ENCODE measurements at places on chromosomes 13 and 19.

- no peak for DNase-seq
Observed at GRCh38 chr19:10748927-10749434, 31.1 kb downstream of the DNM2 start.

DNA sequence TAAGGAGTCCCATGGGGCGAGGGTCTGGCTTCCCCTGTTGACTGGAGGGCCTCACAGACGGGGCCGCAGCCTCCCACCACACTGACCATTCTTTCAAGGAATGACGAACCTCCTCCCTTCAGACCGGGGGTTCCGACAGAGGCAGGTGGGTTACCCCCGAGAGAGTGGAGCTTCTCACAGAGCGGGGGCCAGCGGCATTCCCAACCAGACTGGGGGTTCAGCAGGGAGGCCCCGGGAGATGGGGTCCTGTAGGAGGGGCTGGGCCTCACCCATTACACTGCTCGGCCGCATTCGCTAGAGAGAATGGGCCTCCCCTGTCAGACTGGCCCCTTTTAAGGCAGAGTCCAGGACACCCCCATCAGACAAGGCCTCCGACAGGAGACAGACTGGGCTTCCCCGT, 15.6 kb upstream of the C2CD4C start:
- no peak for DNase-seq

DNA sequence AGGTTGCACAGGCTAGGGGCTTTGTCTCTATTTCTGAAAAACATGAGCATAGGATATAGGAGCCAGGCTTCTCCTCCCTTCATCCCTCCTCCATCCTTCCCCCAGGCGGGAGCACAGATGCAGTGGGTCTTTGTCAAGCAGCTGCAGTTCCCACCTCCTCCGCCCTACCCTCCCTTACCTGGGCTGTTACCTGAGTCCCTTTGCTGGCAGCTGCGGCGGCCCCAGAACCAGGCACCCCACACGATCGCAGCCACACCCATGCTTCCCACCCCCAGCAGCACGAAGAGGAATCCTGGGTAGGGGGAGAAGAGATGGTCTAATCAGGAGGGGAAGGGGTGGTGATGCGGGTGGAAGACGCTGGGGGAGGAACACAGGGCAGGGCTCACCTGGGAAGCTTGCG, 7.8 kb downstream of the TMIGD2 start:
- no peak for DNase-seq

- no peak for DNase-seq
Observed at GRCh38 chr19:30608471-30608870, 236.3 kb downstream of the ZNF536 start.

GRCh38 chr13:48317511-48318376, 14.2 kb downstream of the RB1 start:
- DNase-seq = no peak

DNA sequence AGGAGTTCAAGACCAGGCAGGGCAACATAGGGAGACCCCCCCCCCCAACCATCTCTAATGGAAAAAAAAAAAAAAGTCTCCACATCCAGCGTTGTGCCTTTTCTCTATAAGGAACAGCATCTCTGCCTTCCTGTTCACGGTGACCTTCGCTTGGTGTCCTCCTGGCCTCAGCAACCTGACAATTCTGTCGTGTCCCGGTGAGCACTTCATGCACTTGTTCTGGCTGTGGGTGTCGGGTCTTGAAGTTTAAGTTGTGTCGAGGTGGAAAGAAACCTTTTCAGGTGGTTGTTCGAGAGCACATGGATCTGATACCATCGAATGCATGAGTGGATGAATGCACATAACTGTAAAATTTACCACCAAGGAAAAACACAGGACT, 594 bp downstream of the ZNF559 start:
- peak; percentile 1 for DNase-seq

DNA sequence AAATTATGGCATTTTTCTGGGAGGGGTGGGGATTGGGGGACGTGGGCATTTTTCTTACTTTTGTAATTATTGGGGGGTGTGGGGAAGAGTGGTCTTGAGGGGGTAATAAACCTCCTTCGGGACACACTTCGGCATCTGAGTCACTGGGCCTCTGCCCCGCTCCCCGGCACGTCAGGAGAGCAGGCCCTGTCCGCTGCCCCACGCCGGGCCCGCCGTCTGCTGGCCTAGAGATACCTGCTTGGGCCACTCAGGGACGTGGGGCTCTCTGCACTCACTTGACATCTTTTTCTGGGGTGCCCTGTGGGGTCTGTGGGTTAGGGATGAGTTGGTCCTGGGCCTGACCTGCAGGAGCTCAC, 3.5 kb upstream of the FTL start:
- no peak for DNase-seq

- DNase-seq = no peak
Observed at GRCh38 chr13:76792731-76793347, 93.4 kb downstream of the KCTD12 start.

DNA sequence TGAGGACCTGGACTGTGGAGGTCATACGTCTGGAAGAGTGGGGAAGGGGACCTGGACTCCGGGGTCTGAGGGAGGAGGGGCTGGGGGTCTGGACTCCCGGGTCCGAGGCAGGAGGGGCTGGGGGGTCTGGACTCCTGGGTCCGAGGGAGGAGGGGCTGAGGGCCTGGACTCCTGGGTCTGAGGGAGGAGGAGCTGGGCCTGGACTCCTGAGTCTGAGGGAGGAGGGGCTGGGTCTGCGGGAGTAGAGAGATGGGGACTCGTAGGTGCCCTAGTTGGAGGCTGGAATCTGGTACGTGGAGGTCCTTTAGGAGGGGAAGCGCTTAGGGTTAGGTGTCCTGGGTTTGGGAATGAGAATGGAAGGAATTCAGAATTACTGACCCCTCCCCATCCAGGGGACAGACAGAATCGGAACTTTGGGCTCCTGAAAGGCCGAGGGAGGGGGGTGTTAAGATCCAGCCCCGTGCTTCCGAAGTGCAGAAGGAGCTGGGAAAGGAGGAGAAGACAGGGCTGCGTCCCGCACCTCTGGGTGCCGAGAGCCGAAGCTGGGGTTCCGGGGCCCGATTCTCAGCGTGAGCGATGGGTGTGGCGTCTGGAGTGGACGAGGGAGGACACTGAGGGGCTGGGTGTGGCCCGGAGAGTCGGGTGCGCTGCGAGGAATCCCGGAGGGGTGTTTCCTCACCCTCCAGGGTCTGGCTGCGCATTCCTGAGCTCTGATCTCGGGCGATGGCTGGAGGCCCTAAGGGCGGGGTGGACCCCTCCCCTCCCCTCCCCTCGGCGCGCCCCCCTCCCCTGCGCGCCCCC, 608 bp downstream of the MYADM start:
- peak; percentile 58 for DNase-seq

- no peak for DNase-seq
Observed at GRCh38 chr13:82766732-82767321, 1115.4 kb downstream of the SLITRK1 start.

DNA sequence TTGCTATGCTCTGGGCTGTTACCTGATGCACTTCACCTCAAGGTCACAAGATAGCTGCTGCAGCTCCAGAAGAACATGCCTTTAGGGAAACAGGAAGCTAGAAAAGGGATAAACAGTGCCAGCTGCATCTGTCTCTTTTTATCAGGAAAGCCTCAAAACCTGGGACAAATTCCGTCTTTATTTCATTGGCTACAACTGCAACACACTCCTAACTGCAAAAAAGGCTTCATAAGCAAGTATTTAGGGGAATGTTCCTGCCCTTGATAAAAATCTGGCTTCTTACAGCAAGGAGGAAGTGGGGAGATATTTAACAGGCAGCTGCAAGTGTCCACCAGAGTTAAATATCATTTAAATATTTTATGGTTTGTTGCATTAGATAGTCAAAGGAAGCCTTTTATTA, 34.2 kb upstream of the SERTM1 start:
- DNase-seq = no peak

GRCh38 chr13:25018729-25019115, 77.2 kb upstream of the PABPC3 start:
- DNase-seq = no peak

GRCh38 chr13:98466634-98467236, 110.2 kb downstream of the STK24 start:
- peak; percentile 59 for DNase-seq

GRCh38 chr19:40683437-40683836, 7.0 kb downstream of the NUMBL start:
- no peak for DNase-seq

- DNase-seq = no peak
Observed at GRCh38 chr13:50838031-50838430, 5.5 kb downstream of the DLEU7 start.

GRCh38 chr13:24459234-24459633, 53.3 kb downstream of the PARP4 start:
- no peak for DNase-seq

GRCh38 chr13:111458739-111459138, 138.3 kb downstream of the TEX29 start:
- no peak for DNase-seq

DNA sequence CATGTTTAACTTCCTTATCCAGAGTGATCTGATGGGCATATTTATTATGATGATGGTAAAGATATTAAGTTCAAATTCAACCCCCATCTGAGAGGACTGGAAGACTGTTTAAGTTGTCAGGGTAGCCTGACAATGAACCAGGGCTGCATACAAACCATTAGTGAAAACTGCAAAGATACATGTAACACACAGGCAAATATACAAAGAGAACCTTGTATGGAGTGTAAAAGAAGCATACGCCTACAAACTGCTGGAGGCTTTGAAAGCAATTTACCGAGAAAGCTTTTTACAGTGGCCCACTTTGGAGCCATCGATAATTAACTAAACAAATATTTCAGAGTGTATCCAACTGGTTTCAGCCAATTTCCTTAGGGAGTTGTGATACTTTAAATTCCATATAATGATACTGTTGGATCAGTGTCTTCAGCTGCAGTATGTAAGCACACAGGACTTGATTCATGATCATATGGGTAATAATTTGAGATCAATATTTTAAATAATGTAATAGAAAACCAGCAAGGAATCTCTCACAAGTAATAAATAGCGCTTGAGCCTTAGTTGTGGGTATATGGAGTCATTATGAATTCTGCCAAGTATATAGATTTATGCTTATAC, 231.5 kb upstream of the SPRY2 start:
- no peak for DNase-seq

- DNase-seq = no peak
Observed at GRCh38 chr13:72889495-72889894, 107.6 kb downstream of the PIBF1 start.

DNA sequence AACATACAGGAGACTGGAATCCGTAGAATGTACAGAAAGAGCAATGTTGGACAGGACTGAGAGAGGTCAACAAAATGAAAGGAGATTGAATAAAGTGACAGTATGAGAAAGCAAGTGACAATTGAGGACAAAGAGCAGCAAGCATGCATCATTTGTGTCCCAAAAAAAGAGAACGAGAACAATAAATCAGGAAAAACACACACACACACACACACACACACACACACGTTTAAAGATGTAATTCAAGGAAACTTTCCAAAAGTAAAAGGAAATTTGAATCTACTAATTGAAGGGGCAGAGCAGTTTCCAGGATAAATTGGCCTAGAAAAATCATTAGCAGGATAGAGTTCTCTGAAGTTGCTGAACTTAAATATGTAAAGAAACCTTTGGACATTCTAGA, 16.9 kb downstream of the DPY19L3 start:
- DNase-seq = no peak

GRCh38 chr19:41876847-41877832, at the start of gene CD79A:
CD79A (plus strand) TSS chr19:41877279; CDS start chr19:41877305, 26 bp downstream.
- no peak for DNase-seq

GRCh38 chr13:73230716-73231115, 171.9 kb downstream of the KLF5 start:
- DNase-seq = no peak

DNA sequence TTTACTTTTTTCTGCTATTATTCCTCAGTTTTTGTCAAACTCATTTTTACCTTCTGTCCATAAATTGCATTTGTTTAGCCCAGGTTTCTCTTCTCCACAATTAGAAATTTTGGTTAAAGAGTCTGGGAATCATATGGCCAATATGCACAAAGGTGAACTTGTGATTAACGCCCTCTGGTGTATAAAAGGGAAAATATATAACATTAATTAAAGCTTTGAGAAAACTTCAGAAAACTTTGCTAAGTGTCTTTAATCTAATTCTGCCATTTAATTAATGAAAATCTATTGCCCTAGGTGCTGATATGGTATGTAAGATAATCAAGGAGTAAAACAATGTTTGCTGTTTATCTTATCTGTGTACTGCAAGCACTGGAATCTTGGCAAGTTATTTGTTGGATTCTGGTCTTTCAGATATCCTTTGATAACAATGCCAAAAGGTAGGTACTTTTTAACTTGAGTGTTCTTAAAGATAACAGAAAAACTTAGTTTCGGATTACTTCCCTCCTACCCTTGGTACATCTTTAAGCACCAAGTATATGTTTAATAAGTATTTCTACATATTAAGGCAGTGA, 402.6 kb downstream of the SUCLA2 start:
- DNase-seq = no peak

DNA sequence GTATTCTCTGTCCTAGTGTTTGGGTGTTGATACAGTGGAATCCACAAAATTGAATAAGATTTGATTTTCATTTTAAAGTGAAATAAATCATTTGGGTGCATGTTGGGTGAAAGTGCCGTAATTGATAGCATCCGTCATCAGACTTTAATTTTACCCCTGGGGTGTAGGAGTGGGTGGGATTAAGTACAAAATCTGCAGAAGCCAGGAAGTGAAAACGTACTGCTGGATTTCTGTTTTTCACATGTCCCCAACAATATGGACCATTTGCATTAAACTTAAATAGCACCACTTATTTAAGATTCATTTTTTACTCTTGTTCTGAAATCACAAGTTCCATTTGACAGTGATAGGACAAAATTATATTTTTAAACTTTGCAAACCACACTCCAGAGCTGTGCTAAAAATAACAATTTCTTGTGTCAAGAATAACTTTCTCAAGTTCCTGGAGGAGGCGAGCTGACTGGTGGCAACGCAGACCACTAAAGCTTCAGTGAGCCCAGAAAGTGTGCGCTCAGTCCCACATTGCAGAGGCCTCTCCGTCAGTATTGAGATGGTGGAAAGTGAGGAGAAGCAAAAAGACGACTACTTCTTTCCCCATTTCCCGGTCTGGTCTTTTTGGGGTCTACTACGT, 71.3 kb downstream of the ARHGEF7 start:
- DNase-seq = no peak

GRCh38 chr13:61252213-61252612, 163.4 kb downstream of the PCDH20 start:
- no peak for DNase-seq

GRCh38 chr13:50140153-50140552, 124.9 kb downstream of the KCNRG start:
- DNase-seq = no peak

DNA sequence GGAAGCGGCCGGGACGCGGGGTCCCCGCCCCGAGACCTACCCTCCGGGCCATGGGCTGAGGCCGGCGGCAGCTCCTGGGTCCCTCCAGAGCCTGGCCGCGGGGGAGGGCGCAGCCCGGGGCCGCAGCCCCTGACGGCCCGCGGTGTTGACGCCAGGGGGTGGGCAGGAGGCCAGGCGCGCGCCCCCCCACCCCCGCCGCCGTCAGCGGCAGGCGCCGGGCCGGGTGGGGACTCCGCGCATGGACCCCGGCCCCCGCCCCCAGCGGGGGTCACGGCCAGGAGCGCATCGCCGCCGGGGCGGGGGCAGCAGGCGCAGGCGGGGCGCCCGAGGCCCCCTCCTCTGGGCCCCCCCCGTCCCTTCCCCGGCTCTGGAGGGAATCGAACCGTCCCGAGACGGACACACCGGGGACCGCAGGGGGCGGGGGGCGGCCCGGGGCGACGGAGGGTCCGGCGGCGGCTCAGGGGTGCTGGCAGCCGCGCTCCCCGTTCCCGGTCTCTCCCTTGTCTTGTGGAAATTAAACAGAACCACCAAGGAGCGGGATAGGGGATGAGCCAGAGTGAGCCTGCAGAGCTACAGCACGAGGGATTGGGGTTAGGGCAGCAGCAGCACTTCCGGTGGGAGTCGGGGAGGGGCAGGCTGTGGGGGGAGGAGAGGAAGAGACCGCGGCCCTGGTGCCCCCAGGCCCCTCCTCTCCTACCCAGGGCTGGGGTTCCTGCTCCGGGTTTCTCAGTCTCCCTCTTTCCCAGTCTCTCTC, at the start of gene MEIS3:
TSS of gene MEIS3 (minus strand) at position 498 of the 754 bp plus-strand sequence. CDS start at position 52, 446 bp downstream.
- DNase-seq = no peak

Data from HuH-7 (cell line).